NB4 (cell line): ENCODE measurements at places on chromosomes 6 and 20.
A peak's percentile ranks its signal among the peaks of the same experiment; 100 is the strongest.

GRCh38 chr6:149252622-149253021 is 64.9 kb upstream of the TAB2 start:
- no peak for DNase-seq

DNA sequence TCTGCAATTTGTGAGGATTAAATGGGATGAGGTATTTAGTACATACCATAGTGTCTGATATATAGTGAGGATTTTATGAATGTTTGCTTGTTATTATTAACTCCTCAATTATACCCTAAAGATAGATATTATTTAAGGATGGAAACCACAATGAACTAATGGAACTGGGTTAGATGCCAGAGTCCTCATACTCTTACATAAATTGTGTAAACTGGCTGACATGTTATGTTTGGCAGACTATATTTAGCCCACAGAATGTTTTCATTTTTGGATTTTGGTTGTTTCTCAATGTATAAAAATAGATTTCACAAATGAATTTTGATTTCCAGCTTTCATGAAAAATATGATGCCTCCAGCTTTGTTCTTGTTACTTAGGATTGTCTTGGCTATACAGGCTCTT is 37.6 kb downstream of the HTR1B start:
- no peak for DNase-seq

GRCh38 chr6:122400121-122400450 is 634 bp downstream of the HSF2 start:
- peak; percentile 54 for DNase-seq

DNA sequence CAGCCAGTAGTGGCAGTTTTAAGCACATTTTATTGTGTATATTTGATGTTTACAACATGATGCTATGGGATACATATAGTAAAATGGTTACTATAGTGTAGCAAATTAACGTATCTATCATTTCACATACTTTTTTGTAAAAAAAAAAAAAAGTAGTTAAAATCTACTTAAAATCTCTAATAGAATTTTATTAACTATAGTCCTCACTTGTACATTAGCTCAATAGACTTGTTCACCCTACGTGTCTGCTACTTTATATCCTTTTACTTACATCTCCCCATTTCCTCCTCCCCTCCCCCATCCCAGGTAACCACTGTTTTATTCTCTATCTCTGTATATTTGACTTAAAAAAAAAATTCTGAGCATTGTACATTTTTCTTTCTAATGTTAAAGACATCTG is 23.0 kb downstream of the GTPBP2 start:
- DNase-seq: no peak

DNA sequence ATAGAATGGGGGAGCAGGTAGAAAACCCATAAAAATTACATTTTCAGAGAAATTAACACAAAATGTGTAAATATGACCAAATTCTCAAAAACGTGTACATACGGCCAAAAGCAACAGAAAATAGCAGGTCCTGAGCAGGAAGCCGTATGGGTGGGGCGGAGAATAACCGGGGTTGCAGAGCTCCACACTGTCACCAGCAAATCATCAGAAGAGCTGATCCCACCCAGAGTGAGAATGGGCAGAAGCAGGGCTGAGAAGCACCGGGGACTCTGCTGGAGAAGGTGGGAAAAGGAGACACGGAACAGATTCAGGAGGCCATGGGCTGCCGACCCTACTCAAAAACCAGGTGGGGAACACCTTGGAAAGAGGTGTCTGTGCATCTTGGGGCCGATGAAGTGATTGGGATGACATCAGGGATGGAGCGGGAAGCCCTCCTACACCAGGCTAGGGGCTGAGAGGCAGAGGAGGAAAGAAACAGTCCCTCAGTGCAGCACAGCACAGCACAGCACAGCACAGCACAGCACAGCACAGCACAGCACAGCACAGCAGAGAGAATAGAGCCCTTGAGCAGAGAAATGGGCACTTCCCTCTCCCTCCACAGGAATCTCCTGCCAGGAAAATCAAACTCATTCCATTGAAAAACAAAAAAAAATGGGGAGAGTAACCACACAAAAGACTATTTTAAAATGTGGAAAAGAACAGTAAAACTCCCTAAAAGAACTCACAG is 22.3 kb downstream of the STX7 start:
- DNase-seq: no peak

DNA sequence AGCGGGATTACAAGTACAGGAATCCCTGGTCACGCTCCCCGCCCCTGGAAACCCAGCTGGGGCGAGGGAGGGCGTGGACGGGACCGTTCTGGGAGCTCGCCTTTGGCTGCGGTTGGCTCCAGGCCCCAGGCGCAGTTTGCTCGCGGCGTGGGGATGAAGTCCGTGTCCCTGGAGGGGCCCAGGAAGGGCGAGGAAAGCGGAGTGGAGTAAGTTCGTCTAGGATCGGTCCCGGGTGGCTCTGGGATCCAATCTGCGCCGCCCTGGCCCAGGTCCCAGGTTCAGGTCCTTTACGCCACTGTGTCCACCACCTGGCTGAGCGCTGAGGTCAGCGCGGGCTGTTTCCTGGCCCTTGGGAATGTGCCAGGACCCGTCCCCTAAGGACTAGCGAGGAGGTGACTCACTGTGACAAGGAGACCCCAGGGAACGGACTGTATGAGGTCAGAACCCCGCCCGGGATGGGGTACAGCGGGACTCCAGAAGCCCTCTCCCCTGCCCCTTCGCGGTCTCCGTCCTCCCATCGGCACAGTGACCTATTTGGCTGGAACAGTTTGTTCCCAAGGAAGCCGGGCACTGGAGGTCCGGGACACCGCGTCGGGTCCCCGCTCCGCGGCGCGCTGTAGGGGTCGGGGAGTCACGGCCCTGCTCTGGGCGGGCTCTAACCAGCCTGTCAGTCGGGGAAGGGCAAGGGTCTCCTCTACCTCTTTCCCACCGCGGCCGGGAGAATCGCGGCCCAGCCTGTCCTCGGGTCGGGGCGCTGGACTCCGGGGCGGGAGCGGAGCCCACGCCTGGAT is 724 bp downstream of the CDKN1A start:
- DNase-seq: peak; percentile 80

DNA sequence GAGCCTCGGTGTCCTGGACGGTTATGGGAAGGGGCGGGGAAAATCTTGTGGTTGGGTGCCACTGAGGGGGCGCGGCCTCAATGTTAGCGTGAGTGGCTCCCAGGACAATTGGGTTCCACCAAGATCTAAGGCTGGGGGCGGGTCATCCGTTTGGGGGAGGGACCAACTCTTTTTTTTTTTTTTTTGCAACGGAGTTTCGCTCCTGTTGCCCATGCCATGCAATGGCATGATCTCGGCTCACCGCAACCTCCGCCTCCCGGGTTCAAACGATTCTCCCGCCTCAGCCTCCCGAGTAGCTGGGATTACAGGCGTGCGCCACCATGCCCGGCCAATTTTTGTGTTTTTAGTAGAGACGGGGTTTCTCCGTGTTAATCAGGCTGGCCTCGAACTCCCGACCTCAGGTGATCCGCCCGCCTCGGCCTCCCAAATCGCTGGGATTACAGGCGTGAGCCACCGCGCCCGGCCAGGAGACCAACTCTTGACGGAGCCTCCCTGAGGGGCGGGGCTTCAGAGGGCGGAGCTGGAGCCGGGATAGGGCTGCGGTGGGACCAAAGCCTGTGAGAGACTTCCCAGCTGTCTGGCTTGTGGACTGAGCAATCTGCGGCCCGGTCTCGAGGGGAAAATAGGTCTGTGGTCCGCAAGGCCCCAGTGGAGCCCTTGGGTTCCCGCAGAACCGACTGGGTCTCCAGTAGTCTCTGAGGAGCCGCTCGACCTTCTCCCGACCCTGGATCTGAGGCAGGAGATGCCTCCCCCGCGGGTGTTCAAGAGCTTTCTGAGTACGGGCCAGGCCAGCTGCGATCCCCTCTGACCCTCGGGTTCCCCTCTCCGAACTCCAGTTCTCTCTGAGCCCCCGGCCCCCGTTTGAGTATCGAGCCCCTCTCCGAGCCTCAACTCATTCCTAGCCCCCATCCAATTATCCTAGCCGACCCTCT is 1.1 kb downstream of the SPAG4 start:
- DNase-seq: peak; percentile 93

DNA sequence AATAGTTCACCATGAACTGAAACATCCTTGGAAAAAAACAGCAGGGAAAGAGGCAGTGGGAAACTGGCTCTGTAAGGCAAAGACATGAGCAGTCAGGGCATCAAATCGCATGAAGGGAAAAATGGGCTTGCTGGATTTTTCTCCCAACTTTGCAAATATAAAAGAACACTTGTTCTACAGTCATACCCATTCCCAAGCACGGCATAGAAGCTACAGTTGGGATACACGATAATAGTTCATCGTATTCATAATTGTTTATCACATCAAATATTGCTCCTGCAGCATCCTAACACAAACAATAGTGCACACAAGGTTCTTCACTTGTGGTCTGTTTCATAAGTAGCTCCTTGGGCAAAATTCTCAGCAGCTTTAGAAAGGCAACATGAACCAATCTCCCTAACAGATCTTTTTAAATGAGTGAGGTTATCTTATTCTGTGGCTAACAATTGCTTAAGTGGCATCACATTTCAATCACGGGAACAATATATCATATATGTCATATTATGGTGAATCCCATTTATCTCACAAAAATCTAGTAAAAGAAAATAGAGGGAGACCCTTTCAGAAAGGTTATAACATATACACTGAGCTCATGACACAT is 243.9 kb downstream of the PKHD1 start:
- no peak for DNase-seq

- DNase-seq: no peak
Observed at GRCh38 chr20:25864326-25864962, 167.8 kb upstream of the ZNF337 start.

DNA sequence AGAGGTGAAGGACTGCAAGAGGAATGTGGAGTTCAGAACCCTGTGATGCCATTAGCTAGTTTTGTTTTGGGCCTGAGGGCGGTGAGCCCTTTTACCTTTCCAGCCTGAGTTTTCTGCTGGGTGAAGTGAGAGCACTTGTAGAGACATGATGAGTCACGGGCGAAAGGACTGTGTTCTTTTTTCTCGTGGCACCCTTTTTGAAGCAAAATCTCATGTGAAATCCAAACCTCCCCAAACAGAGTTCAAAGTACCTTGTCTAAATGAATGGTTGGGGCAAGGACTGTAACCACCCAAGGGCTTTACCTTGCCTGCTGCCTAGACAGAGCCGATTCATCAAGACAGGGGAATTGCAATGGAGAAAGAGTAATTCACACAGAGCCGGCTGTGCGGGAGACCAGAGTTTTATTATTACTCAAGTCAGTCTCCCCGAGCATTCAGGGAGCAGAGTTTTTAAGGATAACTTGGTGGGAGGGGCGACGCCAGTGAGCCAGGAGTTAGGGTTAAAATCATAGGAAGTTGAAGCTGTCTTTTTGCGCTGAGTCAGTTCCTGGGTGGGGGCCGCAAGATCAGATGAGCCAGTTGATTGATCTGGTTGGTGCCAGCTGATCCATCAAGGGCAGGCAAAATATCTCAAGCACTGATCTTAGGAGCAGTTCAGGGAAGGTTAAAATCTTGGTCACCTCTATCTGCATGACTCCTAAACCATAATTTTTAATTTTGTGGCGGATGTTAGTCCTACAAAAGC is 25.8 kb downstream of the SAMD5 start:
- DNase-seq: no peak

- DNase-seq: no peak
Observed at GRCh38 chr6:34516391-34517324, 39.5 kb downstream of the SPDEF start.

- peak; percentile 45 for DNase-seq
Observed at GRCh38 chr6:169930799-169931198, 179.4 kb downstream of the ERMARD start.

GRCh38 chr6:30914854-30915590 is 984 bp downstream of the VARS2 start:
- peak; percentile 21 for DNase-seq

DNA sequence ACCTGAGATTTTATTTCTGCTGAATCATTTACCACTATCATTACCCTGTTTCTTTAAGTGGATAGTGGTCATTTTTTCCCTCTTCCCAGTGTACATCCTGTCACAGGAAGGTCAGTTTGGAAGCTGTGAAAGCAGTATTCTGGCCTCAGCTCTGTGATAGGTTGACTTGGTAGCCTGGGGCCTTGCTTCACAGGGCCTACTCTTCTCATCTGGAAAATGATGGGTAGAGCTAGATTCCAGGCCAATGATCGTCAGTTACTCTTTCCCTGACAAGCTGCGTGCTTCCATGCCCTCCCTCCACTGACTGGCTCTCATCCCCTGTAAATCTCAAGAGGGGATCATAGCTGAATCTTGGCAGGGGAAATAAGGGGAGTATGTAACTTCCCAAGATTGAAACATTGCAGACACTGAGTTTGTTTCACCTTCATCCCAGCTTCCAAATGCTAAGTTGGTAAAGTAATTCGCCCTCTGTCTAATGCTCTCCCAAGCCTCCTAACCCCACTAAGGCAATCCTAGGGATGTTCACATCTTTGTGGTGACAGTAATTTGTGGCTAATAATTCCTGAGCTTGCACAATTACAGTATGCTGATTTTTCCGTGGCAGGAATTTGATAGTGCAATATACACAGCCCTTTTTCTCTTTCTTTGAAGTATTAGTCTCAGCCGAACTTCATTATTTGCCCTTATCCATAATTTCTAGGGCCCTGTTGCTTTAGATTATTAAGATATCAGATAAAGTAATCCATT is 51.2 kb downstream of the VAPB start:
- no peak for DNase-seq

DNA sequence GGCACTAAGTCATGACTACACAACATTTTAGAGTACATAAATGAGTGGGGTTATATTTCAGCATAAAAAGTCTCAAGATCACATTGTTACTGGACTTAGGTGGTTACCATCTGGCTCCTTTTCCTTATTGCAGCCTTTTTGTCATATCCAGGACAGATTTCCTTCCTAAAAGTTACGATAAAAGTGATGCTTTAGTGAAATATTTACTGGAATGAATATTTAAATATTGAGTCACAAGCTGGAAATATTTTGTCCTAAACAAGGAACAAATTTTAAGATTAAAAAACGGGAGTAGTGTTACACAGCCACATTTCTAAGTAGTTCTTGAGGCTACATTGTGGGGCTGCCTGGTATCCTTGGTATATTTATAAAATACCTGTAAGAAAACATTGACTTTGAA is 52.2 kb downstream of the CDC40 start:
- DNase-seq: no peak

- DNase-seq: peak; percentile 22
Observed at GRCh38 chr6:82783587-82784236, 281.9 kb downstream of the UBE3D start.

- DNase-seq: peak; percentile 42
Observed at GRCh38 chr6:13500264-13500663, 12.9 kb upstream of the GFOD1 start.

GRCh38 chr20:39195582-39196021 is 233.5 kb downstream of the DHX35 start:
- DNase-seq: peak; percentile 28

DNA sequence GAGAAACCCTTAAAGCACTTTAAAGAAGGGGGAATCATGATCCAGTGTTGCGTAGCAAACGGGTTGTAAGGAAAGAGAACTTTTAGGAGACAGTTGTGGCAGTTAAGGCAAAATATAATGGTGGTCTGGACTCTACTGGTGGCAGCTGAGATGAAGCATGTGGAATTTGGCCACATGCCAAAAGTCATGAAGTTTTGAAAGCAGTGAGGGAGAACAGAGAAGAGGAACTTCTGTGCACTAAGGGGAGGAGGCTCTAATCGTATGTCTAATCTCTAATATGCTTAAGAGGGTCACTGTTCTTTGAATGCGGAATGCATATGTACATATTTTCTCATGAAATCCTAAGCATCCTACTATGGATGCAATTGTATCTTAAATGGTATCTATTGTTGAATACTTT is 91.5 kb downstream of the RIMS1 start:
- DNase-seq: peak; percentile 26
